ENCODE measurements at places on chromosomes 3 and 15.
A peak's percentile ranks its signal among the peaks of the same experiment; 100 is the strongest.

GRCh38 chr3:177778633-177779032 lies 581.4 kb upstream of the TBL1XR1 start:
- DNase-seq, result no peak

GRCh38 chr3:194308601-194309449 lies 42.3 kb downstream of the CPN2 start:
- no peak for DNase-seq

DNA sequence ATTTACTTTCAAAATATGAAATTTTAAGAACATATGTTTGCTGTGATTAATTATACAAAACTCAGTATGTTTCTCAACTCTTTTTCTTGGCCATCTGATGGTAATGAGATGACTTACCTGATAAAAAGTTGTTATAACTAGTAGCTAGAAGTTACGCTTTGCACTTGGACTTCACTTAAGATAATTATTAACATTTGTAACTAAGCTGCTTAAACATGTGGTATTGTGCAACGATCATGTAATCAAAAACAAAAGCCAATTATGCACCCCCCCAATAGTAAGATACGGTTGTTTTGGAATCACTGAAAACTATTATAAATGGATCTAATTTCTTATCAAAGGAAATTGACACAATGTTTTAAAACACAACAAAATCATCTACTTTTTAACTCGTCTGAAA lies 342.9 kb downstream of the CNTN3 start:
- no peak for DNase-seq

DNA sequence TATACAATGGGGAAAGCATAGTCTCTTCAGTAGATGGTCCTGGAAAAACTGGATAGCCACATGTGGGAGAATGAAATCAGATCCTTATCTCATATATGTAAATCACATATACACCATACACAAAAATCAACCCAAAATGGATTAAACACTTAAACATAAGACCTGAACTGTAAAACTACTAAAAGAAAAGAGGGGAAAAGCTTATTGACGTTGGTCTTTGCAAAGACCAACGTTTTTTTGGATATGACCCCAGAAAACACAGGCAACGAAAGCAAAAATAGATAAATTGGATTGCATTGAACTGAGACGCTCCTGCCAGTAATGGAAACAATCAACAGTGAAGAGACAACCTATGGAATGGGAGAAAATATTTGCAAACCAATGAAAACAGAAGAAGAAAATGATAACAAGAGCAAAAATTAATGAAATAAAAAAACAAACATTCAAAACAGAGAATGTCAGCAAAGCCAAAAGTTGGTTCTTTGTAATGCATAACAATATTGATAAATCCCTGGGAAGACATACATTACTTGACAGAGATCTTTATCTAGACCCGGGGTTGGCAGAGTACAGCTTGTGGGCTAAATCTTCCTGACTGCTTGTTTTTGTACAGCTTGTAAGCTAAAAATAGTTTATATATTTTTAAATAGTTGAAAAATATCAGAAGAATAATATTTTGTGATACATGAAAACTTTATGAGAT lies 86.9 kb downstream of the NEO1 start:
- DNase-seq, result no peak

DNA sequence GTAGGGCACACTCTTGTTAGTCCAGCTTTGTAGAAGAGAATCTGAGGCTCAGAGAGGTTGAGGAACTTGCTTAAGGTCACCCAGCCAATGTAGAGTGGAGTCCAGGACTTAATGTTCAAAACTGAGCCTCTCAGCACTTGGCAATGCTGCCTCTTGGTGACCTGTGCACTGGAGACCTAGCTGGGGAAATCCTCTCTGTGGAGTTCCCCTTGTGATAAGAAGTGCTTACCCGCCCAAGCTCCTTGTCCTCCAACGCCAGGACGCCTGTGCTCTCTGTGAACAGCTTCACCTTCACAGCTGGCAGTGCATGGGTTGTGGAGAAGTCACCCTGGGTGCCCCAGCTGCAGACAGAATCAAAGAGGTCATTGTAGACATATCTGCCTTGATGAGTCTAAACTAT lies 219.1 kb upstream of the FEZF2 start:
- DNase-seq, result no peak

- DNase-seq, result no peak
These were observed 188.0 kb downstream of the KLHL25 start for GRCh38 chr15:85606738-85607137.

DNA sequence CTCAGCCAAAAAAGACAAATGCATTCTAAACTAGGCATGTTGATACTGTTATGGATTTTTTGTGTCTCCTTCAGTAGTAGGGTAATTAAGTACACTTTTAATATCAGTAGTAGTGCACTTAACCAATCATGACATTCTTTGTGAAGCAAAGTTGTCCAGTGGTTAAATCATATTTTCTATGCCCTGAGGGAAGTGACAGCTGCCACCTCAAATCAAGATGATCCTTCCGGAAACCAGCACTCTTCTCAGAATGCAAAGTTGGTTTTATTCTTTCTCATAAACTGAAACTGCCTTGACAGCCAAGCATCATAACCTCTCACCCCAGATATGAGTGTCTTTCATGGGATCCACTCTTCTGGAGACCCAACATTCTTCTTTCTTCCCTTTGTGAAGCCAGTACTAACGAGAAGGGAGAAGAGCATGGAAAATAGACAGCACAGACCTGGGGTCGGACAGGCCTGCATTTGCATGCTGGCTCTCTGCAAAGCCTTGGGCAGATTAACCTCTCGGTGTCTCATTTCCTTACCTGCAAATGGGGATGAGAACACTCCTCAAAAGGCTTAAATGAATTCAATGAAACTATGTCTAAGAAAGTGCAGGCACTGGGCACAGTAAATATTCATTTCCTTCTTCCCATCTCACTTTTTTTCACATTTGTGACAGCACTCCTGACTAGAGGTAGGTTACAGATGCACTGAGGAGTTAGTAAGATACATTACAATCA lies 13.2 kb downstream of the AAGAB start:
- DNase-seq, result no peak

GRCh38 chr3:147680837-147681483 lies 271.8 kb downstream of the ZIC1 start:
- DNase-seq, result no peak

DNA sequence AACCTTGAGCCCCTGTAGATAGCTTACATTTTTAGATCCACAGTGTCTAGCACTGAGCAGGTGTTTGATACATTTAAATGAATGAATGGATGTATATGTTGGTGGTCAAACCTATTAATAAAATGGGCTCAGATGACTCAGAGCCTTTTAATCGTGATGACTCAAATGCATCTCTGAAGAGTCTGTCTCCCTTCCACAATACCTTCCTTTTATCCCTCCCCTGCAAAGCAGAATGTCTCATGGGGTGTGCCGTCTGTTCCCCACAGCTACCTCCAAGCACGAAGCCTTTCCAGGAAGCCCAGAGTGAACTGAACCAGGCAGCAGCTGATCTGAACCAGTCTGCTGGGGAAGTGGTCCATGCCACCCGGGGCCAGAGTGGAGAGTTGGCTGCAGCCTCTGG lies 303.5 kb upstream of the TPM1 start:
- peak; percentile 98 for DNase-seq

- DNase-seq, result no peak
These were observed 227.1 kb upstream of the CGNL1 start for GRCh38 chr15:57149196-57149595.

DNA sequence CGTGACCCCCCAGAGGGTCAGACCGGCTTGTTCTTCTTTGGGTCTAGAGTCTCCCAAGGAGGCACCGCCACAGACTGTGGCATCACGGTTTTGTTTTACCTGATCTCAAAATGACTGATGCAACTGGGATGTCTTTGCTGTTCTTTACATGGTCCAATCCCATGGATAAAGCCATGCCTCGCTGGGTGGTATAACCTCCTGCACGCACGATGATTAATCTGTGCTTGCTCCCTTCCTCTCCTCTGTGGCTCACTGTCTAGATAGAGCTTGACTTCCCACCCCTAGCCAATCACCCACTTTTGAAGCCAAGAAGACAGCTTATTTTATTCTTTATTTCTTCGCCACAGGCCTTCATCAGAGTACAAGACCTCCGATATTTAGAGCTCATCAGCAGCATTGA lies 36.6 kb upstream of the RHO start:
- DNase-seq, result no peak

- no peak for DNase-seq
These were observed 218.3 kb downstream of the CTNNB1 start for GRCh38 chr3:41417574-41417973.

- DNase-seq, result no peak
These were observed 3.1 kb downstream of the FOXL2NB start for GRCh38 chr3:138950006-138950644.

- peak; percentile 23 for DNase-seq
These were observed 265.2 kb upstream of the TLE3 start for GRCh38 chr15:70362886-70363285.

Measured in HT1080 (cell line).